ENCODE measurements at places on chromosomes 2 and 18.
A peak's percentile ranks its signal among the peaks of the same experiment; 100 is the strongest.

DNA sequence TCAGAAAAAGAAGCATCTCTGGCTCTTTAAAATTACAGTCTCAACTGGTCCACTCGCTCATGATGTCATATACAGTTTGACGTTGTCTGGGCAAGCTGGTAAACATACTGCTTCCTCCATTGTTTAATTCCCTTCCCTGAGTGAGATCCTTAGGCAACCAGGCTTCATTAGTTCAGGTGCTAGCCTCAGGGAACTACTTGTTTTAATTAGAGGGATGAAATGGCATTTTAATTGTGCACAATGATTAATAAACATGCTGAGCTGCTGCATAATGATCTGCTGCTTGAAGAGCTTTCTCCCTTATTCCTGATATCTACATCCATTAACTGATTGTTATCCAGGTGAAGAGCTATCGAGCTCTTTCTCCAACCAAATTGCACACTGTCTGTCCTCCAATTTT is 195.6 kb upstream of the ETAA1 start:
- DNase-seq, result no peak
- H3K27ac ChIP-seq, result no peak overlapping the region
- H3K36me3 ChIP-seq, result no peaks in the 10 kb centered on the region
- no peaks in the 10 kb centered on the region for H3K4me1 ChIP-seq

DNA sequence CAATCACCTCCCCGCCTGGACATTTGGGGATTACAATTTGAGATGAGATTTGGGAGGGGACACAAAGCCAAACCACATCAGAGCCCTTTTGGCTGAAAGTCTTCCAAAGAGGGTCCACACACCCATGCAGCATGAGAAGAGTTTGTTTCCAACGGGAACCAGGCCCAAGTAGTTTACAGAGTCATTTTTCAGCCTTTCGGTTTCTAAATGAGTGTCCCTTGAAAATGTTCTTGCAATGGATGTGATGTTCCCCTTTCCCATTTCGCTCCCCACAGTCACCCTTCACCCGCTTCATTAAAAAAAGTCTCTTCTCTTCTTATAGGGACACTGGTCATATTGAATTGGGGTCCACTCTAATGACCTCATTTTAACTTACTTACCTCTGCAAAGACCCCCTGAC is 157.4 kb downstream of the ARL4C start:
- DNase-seq, result no peak
- no peak overlapping the region for H3K27ac ChIP-seq
- H3K4me1 ChIP-seq, result peaks cover 21% of the 10 kb centered on the region

GRCh38 chr2:8403876-8404275 is 278.0 kb upstream of the ID2 start:
- peaks cover 12% of the 10 kb centered on the region for H3K36me3 ChIP-seq
- peaks cover 29% of the 10 kb centered on the region for H3K27me3 ChIP-seq
- H3K4me1 ChIP-seq, result peaks cover 17% of the 10 kb centered on the region
- no peak for DNase-seq
- H3K4me3 ChIP-seq, result no peak overlapping the region

GRCh38 chr2:121211251-121211650 is 73.8 kb downstream of the TFCP2L1 start:
- H3K36me3 ChIP-seq, result no peaks in the 10 kb centered on the region
- no peak overlapping the region for H3K27ac ChIP-seq
- H3K4me1 ChIP-seq, result no peaks in the 10 kb centered on the region
- H3K27me3 ChIP-seq, result no peaks in the 10 kb centered on the region

DNA sequence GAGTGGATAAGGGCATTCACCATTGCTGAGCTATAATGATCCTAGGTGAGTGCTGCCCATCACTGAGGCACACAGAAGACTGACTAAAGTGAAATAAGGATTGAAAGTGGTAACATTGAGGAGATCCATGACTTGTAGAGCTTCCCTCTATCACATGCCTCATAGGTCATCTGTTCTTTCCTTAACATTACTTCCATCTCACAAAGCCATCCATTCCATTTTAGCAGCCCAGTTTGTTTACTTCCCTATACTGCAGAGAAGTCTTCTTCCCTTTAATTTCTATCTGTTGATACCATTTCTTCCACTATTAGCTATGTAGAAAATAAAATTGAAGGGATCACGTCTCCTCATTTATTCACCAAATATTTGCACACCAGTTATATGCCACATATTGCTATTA is 32.1 kb downstream of the ME2 start:
- no peak overlapping the region for H3K4me3 ChIP-seq
- DNase-seq, result no peak
- H3K36me3 ChIP-seq, result peaks cover 77% of the 10 kb centered on the region
- peaks cover 19% of the 10 kb centered on the region for H3K4me1 ChIP-seq
- H3K27ac ChIP-seq, result no peak overlapping the region

- no peak overlapping the region for H3K27ac ChIP-seq
- no peaks in the 10 kb centered on the region for H3K36me3 ChIP-seq
- no peak overlapping the region for H3K4me3 ChIP-seq
Measured at GRCh38 chr2:236200378-236200777, 32.2 kb upstream of the GBX2 start.

GRCh38 chr2:176187899-176188773 is at the start of gene HOXD1:
TSS of gene HOXD1 (plus strand) at chr2:176188668. CDS start at chr2:176188802, 134 bp downstream.
- H3K27ac ChIP-seq, result no peak within 1 kb of the TSS
- DNase-seq, result no peak
- peak within 1 kb of the TSS; percentile 76 for H3K4me3 ChIP-seq
- H3K4me1 ChIP-seq, result peaks cover 10% of the 10 kb centered on the region

DNA sequence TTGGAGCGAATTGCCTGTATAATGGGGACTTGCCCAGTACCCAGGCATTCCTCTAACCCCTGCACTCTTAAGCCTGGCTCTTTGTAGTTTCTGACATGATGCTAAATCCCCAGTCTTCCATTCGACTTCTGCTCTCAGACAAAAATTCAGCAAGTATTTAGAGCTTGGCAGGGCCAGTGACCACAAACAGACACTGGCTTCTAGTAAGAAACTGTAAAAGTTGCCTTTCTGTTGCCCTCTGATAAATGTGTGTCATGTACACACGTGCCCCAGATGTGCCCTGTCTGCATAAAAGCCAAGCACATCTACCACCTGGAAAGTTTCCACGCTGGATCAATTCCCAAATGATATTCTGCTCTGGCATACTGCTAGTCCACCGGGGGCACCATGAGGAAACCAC is 18.0 kb downstream of the PAX3 start:
- no peak overlapping the region for H3K4me3 ChIP-seq
- peaks cover 18% of the 10 kb centered on the region for H3K27me3 ChIP-seq
- no peaks in the 10 kb centered on the region for H3K4me1 ChIP-seq
- H3K27ac ChIP-seq, result no peak overlapping the region

- no peaks in the 10 kb centered on the region for H3K27me3 ChIP-seq
- no peak for DNase-seq
- no peaks in the 10 kb centered on the region for H3K36me3 ChIP-seq
- no peak overlapping the region for H3K27ac ChIP-seq
- H3K4me3 ChIP-seq, result no peak overlapping the region
Measured at GRCh38 chr2:217695033-217695520, 307.7 kb downstream of the TNS1 start.

GRCh38 chr2:153476491-153476815 is 2.1 kb downstream of the RPRM start:
- DNase-seq, result no peak
- no peak overlapping the region for H3K4me3 ChIP-seq
- H3K27me3 ChIP-seq, result peaks cover 57% of the 10 kb centered on the region
- no peaks in the 10 kb centered on the region for H3K36me3 ChIP-seq

DNA sequence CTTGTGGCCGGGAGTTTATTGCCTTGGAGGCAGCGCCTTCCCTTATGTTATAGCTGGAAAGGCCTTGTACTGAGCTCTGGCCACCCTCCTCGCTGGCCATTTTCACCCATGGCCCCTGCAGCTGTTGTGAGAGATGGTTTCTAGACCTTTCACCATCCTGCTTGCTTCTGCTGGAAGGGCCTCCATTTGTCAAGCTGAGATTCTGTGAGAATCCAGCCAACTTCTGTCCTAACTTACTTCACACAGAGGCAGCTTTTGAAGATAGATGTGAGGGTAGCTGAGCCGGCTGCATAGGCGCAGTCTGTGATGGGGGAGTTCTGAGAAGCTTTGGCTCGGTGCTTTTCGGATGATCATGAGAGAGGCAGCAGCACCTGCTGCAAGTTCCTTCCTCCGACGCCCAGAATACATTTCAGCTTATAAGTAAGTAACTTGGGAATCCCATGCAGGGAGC is 8.7 kb downstream of the CTIF start:
- DNase-seq, result no peak
- H3K36me3 ChIP-seq, result no peaks in the 10 kb centered on the region
- H3K4me1 ChIP-seq, result peaks cover 11% of the 10 kb centered on the region
- peaks cover 9% of the 10 kb centered on the region for H3K27me3 ChIP-seq
- no peak overlapping the region for H3K4me3 ChIP-seq

DNA sequence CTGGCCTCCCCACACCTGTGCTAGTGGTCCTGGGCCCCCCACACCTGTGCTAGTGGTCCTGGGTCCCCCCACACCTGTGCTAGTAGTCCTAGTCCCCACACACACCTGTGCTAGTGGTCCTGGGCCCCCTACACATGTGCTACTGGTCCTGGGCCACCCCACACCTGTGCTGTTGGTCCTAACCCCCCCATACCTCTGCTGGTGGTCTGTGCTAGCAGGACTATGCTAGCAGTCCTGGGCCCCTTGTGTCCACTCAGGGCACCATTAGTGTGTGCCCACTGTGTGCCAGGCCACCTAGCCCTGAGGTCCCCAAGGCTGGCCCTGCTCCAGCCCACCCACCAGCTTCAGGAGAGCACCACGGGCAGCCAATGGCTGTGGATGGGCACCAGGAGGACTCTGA is 558.2 kb upstream of the SALL3 start:
- no peak for DNase-seq
- no peak overlapping the region for H3K4me3 ChIP-seq
- no peaks in the 10 kb centered on the region for H3K36me3 ChIP-seq
- no peaks in the 10 kb centered on the region for H3K4me1 ChIP-seq

DNA sequence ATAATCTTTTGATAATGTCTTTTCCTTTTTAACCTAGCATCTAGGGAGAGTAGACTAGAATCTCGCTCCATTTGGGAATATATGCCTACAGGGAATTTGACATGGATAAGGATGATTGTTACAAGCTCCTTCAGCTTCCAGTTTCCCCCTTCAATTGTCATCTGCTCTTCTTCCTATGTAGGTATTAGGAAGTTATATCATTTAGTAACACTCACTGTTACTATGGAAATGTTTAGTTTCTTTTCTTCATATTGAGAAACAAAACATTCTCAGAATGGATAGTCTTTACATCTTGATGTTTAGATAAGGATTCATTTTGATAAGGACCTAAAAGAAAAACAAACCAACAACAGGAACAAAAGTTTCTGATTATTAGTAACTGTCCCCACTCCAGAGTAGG is 127.6 kb downstream of the PHLPP1 start:
- DNase-seq, result no peak
- no peaks in the 10 kb centered on the region for H3K27me3 ChIP-seq
- H3K27ac ChIP-seq, result peak overlapping the region; percentile 39
- peaks cover 71% of the 10 kb centered on the region for H3K4me1 ChIP-seq

GRCh38 chr18:50093366-50094064 is 101.4 kb downstream of the MYO5B start:
- no peak overlapping the region for H3K27ac ChIP-seq
- no peaks in the 10 kb centered on the region for H3K4me1 ChIP-seq
- no peak for DNase-seq
- H3K36me3 ChIP-seq, result no peaks in the 10 kb centered on the region
- peaks cover 11% of the 10 kb centered on the region for H3K27me3 ChIP-seq

DNA sequence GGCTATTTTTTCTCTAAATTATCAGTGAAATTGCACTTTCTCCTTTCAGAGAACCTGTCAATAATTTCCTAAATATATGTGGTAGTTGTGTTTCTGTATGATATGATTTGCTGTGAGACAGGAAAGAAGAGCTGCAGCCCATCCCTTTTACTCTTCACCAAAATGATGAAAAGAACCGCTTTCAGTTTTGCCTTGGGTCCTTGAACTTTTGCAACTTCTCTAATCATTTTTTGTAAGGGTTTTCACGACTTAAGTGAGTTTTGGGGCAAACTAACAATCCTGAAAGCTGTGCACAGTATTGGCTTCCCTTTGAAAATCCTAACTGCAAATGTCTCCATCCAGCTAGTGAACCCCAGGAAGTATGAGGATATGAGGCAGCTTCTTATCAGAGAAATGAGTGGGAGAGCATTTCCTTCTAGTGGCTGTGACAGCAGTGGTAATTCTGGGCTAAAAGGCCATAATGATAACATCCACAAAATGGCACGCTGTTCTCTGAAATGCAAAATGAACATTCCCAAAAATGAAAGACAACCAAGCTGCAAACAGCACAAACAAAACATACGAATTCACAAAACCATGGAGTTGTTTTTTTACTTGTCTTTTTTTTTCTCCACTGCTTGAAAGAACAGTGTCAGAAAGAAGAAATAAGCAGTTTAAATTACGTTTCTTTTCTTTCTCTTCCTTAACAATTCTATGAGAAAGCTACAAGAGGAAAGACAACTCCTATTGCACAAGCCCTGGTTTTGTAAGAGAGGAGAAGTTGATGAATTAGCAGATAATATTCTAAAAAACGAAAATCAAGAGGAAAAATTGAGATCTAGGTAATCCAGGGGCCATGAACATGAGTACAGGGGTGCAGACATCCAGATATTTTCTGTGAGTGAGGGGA is 1291.6 kb upstream of the ZEB2 start:
- H3K27ac ChIP-seq, result no peak overlapping the region
- no peaks in the 10 kb centered on the region for H3K36me3 ChIP-seq
- no peak overlapping the region for H3K4me3 ChIP-seq
- DNase-seq, result no peak
- no peaks in the 10 kb centered on the region for H3K4me1 ChIP-seq

- no peaks in the 10 kb centered on the region for H3K27me3 ChIP-seq
- H3K27ac ChIP-seq, result no peak overlapping the region
- H3K36me3 ChIP-seq, result peaks cover 15% of the 10 kb centered on the region
- H3K4me3 ChIP-seq, result no peak overlapping the region
- no peak for DNase-seq
Measured at GRCh38 chr2:219536967-219537366, 6.6 kb downstream of the CHPF start.

GRCh38 chr2:237625216-237625705 is 2.1 kb upstream of the LRRFIP1 start:
- no peak for DNase-seq
- H3K4me3 ChIP-seq, result no peak overlapping the region
- H3K27me3 ChIP-seq, result peaks cover 62% of the 10 kb centered on the region
- H3K27ac ChIP-seq, result no peak overlapping the region
- peaks cover 3% of the 10 kb centered on the region for H3K4me1 ChIP-seq

GRCh38 chr2:178860551-178860950 is 53.3 kb upstream of the TTN start:
- peaks cover 3% of the 10 kb centered on the region for H3K36me3 ChIP-seq
- H3K27ac ChIP-seq, result no peak overlapping the region
- H3K27me3 ChIP-seq, result no peaks in the 10 kb centered on the region

GRCh38 chr2:43097644-43098408 is 128.6 kb downstream of the ZFP36L2 start:
- peaks cover 4% of the 10 kb centered on the region for H3K27me3 ChIP-seq
- peaks cover 43% of the 10 kb centered on the region for H3K36me3 ChIP-seq
- H3K4me1 ChIP-seq, result no peaks in the 10 kb centered on the region

DNA sequence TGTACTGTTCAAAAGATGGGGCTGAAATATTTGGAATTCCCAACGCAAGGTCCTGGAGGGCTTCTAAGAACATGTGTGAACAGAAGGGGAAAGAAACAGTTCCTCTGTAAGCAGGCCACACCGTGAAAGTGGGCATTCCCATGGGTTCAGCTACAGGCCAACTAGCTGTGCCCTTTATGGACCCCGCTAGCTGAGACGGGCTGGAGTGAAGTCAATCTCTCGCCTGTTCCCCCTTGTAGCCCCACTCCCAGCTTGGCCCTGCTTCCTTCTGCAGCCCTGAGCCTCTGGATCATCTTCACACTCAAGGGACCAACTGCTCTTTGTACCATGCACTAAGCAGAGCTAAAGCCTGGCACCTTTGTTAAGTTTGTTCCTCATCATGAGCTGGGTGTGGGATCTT is 55.4 kb downstream of the POLR1A start:
- no peaks in the 10 kb centered on the region for H3K4me1 ChIP-seq
- H3K36me3 ChIP-seq, result peaks cover 62% of the 10 kb centered on the region
- H3K4me3 ChIP-seq, result no peak overlapping the region
- H3K27me3 ChIP-seq, result no peaks in the 10 kb centered on the region

All from activated T-helper 2 cell treated with anti-CD3 and anti-CD28 coated beads, Interferon-gamma antibody, Interleukin-2, Interleukin-4, amounts not matched to agents 10 μg/mL and 5 μg/mL and 100 μg/mL, durations not matched to agents 14 hours and 24 hours and 36 hours (primary cell).